Vagina (tissue), 2 donors: ENCODE measurements at places on chromosomes 11 and 22. TPM values are rescaled to one million over a fixed set of nuclear protein-coding genes. Genes with fewer than 3 reads are reported as not detected.

DNA sequence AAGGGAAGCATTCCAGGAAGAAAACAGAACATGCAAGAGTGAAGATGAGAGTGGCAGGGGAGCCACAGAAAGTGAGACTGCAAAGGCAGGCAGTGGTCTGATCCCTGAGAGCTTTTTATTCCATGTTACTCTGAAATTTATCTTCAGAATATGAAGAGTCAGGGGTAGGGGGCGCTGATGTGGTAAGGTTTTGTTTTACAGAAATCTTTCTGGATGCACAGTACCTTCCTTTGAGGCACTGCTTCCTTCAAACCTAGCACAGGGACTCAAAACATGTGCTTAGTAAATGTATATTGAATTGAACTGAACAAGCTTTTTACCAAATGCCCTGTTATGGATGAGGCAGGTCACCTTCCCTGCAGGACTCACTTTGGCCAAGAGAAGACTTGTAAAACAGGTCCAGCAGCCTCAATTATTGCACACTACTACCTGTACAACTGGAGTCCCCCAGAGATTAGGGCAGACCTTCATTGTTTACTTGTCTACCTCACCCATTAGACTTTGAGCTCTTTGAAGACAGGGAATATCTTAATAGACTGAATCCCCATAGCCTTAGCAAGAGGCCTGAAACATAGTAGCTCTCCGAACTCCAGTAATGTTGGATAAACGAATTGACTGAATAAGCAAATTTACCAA, 2.2 kb downstream of the PAK1 start:
- DNase-seq: no peak

GRCh38 chr11:18000760-18001159, 12.1 kb downstream of the SERGEF start:
- DNase-seq: no peak

GRCh38 chr11:101817581-101817980, 97.2 kb upstream of the CEP126 start:
- DNase-seq: no peak

GRCh38 chr11:90391756-90392155, 168.9 kb upstream of the CHORDC1 start:
- DNase-seq: no peak

DNA sequence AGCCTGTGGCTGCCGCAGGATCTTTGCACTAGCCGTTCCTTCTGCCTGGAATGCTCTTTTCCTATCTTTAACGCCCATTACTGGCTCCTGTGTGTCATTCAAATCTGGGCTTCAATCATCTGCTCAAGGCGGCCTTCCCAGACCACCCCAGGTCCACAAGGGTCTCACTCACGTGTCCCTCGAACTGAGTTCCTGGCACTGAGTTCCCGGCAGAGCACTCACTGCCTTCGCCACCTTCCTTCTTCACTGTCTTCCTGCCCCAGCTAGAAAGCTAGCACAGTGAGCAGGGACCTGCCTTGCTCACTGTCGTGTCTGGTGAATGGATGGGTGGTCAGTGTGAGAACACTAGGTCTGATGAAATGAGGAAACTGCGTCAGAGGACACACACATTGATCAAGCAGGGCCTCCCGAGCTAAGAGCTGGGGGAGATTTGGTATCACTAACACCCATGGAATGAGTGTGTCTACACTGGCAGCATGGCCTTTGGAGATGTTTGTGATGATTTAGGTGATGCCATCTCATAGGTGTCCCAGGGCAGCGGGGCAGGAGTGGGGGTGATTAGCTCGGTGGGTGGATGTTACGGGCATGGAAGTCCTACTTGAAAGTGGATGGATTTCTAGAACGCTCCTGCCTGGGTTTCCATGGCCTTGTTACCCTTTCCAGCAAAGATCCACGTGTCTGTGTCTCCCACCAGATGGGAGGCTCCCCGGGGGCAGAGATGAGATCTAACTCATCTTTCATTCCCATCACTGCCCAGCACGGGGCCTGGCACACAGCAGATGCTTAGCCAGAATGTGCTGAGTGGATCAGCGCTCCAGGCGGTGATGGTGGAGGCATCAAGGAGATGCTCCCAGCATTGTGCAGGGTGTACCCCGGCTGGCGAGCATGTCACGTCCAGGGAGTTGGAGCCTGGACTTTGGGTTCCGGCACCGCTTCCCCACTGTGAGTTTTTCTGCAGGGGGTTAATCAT, 64.5 kb downstream of the SHISAL1 start:
- no peak for DNase-seq

GRCh38 chr22:36332623-36333332, 55.0 kb downstream of the MYH9 start:
- no peak for DNase-seq

DNA sequence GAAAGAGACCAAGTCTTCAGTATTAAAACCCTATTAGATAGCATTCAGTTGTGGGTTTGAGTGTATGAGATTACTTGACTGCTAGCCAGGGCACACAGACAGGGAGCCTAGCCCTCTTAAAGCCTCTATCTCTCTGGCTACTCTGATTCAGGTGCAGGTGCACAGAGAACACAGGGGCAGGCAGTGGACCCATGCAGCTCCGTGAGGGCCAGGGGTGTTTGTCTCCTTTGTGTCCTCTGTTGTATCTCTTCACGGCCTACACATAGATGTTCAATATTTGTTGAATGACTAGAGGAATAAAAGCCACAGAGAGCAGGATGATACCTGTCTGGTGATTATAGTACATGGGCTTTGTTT, 21.5 kb upstream of the AIFM3 start:
- DNase-seq: no peak

GRCh38 chr11:95248666-95249467, 17.9 kb upstream of the SESN3 start:
- DNase-seq: no peak

DNA sequence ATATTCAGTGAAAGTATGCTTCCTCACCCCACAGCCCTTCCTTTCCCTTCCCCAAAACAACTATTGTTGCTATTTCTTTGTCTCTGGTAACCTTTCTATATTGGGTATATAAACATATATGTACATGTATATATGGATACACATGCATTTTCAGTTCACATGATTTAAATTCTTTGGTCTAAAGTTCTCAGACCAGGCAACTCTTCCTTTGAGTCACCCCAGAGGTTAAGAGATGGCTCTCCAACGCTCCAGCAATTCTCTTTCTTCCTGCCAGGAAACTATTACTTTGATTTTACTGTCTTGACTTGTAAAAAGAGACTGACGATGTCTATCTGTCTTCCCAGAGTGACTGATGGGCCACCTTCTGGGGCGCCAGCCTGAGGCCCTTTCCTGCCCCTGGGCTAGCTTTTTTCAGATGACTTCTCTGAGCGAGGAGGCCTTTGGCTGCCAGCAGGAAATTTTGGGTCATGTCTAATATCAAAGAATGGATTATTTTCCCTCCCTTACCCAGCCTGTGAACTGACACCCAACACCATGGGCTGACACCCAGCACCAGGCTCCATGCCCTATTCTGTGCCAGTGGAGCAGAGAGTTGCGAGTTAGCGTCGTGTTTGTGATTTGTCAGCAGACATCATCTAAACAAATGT, 14.4 kb upstream of the ST3GAL4 start:
- no peak for DNase-seq

DNA sequence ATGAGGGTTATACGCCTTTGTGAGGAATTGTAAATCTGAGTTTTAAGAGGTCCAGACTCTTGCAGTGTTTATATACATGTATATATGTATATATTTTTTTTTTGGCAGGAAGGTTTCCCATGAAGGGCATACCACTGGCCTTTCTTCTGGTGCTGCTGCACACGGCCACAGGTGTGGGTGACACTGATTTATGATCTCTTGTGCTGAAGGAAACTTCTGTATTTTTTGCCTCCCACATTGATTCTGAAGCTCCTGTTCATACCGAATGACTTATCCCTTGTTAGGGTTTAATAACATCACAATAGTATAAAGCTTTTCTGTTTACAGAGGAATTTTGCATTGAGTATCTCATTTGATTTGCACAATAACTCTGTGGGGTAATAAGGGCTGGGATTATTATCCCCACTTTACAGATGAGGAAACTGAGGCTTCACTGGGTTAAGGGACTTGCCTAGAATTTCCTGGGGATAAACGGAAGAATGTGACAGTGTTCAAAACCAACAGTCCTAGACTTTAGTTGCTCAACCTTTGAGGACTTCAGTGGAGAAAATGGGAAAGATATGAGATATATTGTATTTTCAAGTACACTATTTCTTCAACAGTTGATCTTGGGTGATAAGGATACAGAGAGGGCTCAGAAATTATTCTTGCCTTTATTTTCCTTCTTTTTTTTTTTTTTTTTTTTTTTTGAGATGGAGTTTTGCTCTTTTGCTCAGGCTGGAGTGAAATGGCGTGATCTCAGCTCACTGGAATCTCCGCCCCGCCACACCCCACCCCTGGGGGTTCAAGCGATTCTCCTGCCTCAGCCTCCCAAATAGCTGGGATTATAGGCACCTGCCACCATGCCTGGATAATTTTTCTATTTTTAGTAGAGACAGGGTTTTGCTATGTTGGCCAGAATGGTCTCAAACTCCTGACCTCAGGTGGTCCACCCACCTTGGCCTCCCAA, 70.1 kb downstream of the MICAL2 start:
- DNase-seq: no peak

- no peak for DNase-seq
These were observed 37.0 kb upstream of the FBLN1 start for GRCh38 chr22:45465633-45466032.

DNA sequence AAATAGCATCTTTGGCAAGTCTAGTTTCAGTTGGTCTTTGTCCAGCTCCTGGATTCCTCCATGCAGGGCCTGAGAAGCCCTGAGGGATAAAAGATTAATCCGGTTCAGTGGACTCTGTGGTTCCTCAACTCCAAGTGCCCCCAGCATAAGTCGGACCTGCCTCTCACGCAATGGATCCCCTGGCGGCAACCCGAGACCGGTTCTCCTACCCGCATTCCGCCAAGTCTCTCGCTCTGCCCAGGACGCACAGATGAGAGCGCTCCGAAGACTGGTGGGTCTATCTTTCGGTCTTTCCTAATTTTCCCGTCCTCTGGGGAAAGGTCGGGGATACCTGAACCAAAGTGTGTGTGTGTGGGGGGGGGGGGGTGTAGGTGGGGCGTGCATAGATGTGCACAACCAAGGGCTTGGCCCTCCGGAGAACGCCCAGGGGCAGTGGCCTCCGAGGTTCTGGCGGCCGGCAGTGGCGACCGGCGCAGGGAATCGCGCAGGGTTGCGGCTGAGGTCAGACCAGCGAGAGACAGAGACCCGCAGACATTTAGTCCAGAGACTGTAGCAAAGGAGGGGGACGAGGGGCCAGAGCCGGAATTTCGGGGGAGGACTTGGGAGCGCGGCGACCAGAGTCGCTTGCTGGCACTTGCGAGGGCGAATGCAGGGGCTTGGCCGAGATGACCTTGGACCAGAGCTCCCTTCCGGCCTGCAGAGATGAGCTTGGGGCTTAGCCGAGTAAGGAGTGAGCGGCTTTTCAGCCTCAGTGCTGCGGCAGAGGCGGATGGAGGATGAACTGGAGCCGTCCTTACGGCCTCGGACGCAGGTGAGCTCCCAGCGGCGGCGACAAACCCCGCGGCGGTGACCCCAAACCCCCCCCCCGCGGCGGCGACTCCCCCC, 712 bp upstream of the SLC2A11 start:
- DNase-seq: no peak

DNA sequence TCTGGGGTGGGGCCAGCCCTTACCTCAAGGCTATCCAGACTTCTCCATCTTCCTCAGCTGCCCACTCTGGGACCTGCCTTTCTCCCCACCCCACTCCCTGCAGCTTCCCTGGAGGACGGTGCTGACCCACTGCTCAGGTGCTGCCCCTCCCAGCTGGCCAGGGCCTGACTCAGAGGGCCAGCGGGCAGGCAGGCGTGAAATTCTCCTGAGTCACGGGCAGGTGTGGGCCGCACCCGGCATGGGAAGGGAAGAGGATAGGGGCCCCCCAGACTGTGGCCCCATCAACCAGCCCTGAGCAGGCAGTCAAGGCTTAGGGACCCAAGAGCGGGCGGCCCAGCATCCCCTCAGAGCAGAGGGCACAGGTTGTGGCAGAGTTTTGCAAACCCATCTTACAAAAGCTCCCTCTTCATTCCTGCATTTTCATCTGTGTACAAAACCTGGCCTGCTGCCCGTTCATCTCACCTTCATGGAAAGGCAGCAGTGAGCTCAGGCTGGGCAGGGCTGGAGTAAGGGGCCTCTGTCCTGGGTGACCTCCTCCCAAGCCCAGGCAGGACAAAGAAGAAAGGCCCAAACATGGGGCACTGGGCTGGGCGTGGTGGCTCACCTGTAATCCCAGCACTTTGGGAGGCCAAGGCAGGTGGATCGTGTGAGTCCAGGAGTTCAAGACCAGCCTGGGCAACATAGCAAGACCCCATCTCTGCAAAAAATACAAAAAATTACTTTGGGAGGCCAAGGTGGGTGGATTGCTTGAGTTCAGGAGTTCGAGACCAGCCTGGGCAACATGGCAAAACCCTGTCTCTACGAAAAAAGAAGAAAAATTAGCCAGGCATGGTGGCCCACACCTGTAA, 6.1 kb downstream of the RHOD start:
- no peak for DNase-seq

DNA sequence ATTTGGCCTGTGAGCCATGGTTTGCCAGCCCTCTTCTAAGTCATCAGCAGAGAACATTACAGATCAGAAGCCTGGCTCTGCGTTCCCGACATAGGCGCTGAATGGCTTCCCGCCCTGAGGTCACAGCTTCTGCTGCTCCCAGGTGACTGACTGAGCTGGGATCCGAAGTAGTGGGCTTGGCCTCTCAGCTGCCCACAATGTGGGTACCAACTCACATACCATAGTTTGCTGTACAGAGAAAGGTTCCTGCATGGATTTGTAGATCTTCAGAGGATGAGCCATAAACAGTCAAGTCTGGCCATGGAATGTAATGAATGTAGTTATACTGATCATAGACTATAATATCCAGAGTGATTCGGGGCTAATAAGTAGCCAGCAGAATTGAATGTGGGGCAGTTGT, 42.6 kb downstream of the TEAD1 start:
- no peak for DNase-seq

DNA sequence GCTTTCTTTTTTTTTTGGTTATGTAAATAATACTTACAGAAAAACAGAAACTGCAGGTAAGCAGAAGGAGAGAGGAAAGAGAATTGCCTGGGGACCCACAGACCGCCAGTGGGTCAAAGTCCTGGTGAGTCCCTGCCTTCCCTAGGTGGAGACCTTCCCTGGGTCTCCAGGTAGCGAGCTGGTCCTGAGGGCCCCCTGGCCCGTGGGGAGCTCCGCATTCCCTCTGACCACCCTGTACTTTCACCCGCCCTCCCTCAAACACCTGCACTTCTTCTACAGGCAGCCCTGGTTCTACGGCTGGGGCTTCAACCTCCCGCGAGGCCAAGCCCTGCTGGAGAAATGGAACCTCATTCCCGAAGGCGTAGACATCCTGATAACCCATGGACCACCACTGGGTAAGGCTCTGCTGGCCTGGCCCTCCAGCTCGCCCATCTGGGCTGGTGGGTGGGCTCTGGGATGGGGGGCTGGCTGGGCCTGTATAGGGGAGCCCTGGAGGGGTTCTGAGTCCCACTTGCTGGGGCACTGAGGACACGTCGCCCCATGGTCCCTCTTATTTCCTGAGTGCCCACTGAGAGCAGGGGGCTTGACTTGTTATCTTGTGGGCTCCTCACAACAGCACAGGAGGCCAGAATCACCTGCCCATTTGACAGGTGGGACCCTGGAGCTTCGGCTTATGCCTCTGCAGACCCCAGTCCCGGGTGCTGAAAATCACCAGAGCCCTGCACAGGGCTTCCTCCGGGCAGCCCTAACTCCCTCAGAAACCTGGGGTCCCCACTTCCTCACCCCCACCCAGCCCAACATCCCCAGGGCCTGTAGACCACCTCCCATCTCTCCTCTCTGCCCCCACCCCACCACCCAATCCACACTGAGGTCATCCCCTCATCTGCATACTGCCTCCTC, 86.4 kb downstream of the MPPED1 start:
- no peak for DNase-seq

GRCh38 chr11:61969838-61970662, 2.6 kb upstream of the FTH1 start:
- no peak for DNase-seq

Gene KIF18A
- total RNA-seq: 2.5 TPM

Gene ACR
- not detected for total RNA-seq

Gene TBX1
- 7.1 TPM for total RNA-seq
